OCI-LY7 (cell line): ENCODE measurements at places on chromosomes 5 and 9. TPM values are rescaled to one million over a fixed set of nuclear protein-coding genes. Genes with fewer than 3 reads are reported as not detected.

DNA sequence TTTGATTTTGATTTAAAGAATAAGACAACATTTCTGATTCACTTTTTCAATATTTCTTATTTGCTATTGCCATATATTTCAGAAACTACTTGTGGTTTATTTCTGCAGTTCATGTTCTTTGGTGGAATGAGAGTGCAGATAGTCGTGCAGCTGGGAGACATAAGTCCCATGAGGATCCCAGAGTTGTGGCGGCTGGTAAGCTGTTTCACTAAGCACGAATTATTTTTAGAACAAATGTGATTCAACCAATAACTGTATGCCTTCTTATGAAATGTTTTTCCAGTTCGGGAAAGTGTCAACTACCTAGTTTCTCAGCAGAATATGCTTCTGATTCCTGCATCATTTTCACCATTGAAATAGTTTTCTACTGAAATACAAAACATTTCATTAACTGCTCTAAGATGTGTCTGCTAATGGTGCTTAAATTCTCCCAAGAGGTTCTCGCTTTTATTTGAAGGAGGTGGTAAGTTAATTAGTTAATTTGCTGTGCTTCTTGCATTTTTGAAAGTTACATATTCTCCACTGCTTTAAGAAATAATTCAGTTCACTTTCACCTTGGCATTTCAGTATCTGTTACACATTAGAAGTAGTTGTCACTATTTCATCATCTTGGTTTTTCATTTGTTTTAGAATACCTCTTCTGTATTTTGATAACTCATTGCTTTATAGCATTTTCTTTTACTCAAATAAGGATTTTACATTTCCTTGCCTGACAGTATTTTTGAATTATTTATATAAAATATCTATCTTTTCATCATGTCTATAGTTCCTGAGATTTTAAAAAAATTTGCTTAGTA lies 9.0 kb downstream of the NIPSNAP3B start:
- DNase-seq, result peak; percentile 70

- peak; percentile 47 for DNase-seq
Observed at GRCh38 chr5:33241802-33242201, 199.0 kb upstream of the TARS1 start.

GRCh38 chr5:40572391-40572790 lies 107.3 kb upstream of the PTGER4 start:
- DNase-seq, result no peak

- DNase-seq, result no peak
Observed at GRCh38 chr5:139141446-139142204, 56.5 kb downstream of the SIL1 start.

- no peak for DNase-seq
Observed at GRCh38 chr9:93916358-93916757, 38.8 kb downstream of the BARX1 start.

DNA sequence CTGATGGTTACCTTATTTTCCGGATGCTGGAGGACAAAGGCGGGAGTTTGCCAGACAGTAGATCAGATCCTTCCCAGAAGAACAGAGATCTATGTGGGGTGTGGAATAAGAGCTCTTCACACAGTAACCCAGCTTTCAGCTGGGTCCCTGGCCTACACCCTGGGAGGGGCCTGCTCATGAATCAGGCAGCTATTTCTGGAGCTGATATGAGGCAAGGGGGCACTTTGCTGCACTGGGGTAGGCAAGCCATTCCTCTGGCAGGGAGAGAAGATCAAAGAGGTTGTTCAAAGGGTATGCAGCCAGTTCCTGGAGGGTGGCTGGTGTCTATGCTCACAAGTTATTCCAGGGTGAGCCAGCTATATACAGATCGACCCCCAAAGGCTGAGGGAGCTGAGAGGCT lies 48.6 kb downstream of the CYSTM1 start:
- no peak for DNase-seq

- DNase-seq, result no peak
Observed at GRCh38 chr5:100542086-100542485, 6.9 kb downstream of the FAM174A start.

DNA sequence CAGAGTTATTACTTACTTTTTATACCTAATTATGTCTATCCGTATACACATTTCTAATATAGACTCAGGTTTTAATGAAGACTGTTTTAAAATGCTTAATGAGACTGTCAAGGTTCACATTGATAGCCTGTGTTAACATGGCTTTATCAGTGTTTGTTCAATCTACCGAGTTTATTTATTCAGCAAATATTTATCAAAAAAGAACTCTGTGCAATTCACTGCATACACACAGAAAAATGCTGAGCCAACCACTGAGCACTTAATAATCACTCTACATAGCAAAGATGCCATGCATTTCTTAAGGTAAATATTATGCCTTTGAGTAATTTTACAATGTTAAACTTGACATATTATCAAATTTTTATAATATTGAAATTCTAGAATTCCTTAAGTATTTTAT lies 428.2 kb downstream of the ANXA1 start:
- no peak for DNase-seq

- no peak for DNase-seq
Observed at GRCh38 chr5:75043633-75044264, 8.6 kb downstream of the GCNT4 start.

DNA sequence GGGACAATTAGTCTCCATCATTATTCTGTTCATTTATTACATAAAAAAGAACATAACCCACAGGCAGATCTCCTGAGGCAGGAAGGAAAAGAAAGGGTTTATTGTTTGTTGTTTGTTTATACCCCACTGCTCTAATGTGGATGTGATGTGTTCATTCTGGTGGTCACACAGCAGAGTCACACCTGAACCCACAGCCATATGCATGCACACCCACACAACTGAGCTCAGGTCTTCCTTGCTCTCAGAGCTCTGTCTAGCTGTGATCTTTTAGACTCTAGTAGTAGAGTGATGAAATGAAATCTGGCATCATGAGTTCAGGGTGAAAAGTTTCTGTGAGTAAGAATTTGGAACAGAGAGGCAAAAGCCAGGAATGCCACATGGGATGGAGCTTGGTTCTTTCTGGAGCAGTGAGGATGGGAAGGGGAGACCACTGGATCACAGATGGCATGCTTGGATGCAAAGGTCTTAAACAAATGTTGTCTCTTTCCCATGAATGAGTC lies 227.0 kb downstream of the PAPPA start:
- no peak for DNase-seq

GRCh38 chr5:160237571-160238093 lies 8.3 kb downstream of the FABP6 start:
- no peak for DNase-seq

GRCh38 chr9:89466451-89467277 lies 31.2 kb downstream of the SEMA4D start:
- no peak for DNase-seq

DNA sequence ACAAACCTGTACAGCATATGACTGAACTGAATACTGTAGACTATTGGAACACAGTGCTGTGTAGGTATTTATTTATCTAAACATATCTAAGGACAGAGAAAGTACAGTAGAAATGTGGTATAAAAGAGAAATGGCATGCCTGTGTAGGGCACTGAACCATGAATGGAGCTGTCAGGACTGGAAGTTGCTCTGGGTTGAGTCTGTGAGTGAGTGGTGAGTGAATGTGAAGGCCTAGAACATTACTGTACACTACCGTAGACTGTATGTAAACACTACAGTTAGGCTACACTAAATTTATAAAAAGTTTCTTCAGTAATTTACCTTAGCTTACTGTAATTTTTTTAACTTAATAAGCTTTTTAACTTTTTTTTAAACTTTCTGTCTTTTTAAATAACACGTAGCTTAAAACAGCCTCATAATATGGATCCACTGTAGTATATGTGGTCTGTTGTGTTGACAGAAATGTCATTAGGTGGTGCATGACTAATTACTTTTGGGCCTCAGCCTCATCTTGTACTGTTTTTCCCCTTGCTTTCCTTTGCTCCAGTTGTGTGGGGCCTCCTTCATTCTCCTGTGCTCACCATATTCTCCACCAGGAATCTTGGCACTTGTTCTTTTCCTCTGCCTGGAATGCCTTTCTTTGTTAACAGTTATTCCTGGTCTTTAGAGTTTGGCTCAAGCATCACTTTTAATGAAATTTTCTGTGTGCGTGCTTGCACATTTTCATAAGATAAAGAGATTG lies 8.8 kb downstream of the SPIN1 start:
- DNase-seq, result no peak

- no peak for DNase-seq
Observed at GRCh38 chr5:52043137-52043536, 659.9 kb downstream of the ISL1 start.

DNA sequence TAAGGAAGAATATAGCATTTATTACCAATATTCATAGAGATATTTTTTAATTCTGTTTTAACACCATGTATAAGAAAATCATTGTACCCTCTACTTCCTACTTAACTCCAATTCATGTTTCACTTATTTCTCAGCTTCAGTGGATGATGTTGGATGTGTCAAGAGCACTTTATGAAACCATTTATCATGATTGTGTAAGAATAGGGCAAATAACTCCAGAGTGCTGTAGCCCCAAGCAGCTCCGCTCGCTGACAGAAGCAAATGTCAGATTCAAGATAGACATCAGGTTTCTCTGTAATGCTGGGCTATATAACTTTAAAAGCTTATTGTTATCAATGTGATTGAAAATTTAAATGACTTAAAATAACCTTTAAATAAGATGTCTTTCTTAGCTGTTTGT lies 50.4 kb downstream of the MAST4 start:
- DNase-seq, result no peak

DNA sequence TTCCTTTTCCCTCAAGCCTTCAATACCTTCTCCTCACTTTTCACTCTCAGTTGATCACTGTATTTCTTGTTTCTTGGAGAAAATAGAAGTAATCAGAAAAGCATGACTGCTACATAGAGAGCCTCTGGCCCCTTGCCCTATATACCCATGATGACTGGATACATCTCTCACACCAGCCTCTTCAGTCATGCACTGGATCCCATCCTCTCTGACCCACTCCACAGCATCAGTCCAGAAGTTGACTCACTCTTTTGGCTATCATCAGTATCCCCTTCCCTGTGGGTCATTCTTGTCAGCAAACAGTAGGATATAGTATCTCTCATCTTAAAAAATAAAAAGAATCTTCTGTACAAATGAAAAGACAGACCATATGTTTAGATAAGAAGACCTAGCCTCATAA lies 32.9 kb downstream of the PTCD2 start:
- DNase-seq, result no peak

DNA sequence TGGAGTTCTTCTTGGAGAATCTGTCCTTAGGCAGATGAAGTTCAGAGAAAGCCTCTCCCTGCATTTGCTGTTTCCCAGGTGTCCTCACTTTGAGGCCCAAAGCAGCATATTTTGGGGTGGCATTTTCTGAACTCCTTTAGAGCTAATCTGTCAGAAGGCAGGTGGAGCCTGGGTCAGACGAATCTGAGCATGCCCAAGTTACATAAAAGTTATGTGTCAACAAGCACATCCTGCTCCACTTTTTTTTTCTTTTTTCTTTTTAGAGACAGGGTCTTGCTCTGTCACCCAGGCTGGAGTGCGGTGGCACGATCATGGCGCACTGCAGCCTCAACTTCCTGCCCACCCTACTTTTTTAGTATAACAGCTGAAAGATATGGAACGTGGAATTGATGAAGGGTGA lies 41.3 kb upstream of the HSPA9 start:
- DNase-seq, result no peak

- DNase-seq, result no peak
Observed at GRCh38 chr5:119290607-119291006, 65.2 kb upstream of the TNFAIP8 start.

- no peak for DNase-seq
Observed at GRCh38 chr9:38107405-38107804, 38.4 kb upstream of the SHB start.

DNA sequence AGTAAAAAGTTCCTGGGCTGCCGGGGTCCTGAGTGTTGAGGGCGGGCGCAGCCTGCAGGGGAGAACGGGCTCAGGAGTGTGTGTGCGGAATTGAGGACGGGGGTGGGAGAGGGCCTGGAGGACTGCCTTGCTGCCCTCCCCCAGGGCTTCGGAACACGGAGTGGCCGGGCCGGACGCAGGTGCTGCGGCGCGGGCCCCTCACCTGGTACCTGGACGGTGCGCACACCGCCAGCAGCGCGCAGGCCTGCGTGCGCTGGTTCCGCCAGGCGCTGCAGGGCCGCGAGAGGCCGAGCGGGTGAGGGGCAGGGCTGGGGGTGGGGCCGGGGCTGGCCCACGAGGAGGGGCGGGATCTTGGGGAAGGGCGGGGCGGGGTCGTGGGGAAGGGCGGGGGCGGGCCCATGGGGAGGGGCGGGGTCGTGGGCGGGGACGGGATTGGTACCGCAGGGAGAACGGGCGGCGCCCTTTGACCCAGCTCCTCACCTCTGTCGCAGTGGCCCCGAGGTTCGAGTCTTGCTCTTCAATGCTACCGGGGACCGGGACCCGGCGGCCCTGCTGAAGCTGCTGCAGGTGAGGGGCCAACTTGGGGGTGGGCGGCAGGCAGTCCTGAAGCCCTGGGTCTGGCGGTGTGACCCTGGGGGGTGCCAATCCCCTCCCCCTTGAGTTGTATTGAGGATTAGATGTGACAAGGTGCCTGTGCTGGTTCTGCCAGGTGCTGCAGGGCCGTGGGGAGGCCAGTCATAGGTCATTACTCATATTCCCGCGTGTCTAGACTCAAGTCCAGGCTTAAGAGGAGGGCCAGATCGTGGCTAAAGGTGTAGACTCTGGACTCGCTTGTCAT lies 7.1 kb downstream of the FPGS start:
- peak; percentile 68 for DNase-seq

DNA sequence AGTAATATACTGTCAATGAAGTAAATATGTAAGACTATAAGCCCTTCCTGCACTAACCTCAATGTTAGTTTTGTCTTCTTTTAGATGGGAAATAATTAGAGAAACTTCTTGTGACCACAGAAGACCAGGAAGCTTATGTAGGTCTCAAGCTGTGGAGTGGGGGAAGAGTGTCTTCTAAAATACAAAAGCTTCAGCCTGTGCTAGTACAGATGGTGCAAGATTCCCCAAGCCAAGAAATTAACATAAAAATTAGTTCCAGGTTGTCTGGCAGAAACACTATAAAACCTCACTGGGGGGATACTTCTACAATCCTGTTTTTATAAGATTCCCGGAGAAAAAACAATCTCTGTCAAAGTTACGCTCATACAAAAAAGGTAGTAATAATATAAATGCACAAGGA lies 103.6 kb downstream of the FNBP1 start:
- no peak for DNase-seq

- DNase-seq, result no peak
Observed at GRCh38 chr5:41978676-41979075, 53.6 kb downstream of the FBXO4 start.

- DNase-seq, result no peak
Observed at GRCh38 chr5:142600611-142601358, 85.1 kb downstream of the FGF1 start.

Gene MYORG
- total RNA-seq, result 3.9 and 4.0 TPM in 2 replicates

Gene F12
- 3.0 and 3.8 TPM in 2 replicates for total RNA-seq

Gene LECT2
- total RNA-seq, result not detected in 2 replicates

Gene C5orf34
- 28.7 and 30.9 TPM in 2 replicates for total RNA-seq

Gene GNA14
- total RNA-seq, result not detected in 2 replicates

Gene PCDHB8
- not detected in 2 replicates for total RNA-seq

Gene BAAT
- not detected in 2 replicates for total RNA-seq

Gene PROB1
- 4.6 and 5.9 TPM in 2 replicates for total RNA-seq

Gene ANKDD1B
- not detected in 2 replicates for total RNA-seq

Gene KCNIP1
- not detected in 2 replicates for total RNA-seq

Gene IL33
- not detected in 2 replicates for total RNA-seq
